ENCODE measurements at places on chromosomes 6 and 20.

DNA sequence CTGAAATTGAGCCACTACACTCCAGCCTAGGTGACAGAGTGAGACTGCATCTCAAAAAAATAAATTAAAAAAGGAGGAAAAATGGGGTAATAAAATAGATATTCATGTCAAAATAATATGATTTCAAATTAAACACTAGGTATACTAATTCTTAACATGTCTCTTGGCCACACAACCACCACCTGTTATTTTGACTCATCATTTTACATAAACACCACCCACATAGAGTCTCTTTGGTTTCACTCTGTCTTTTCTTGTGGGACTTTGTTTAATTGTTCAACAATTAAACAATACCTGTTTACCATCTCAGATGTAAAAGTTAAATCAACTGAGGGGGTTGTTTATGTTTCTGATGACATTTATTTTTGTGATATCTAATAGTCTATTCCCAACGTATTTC, 476.8 kb upstream of the ADGRB3 start:
- DNase-seq, result no peak

DNA sequence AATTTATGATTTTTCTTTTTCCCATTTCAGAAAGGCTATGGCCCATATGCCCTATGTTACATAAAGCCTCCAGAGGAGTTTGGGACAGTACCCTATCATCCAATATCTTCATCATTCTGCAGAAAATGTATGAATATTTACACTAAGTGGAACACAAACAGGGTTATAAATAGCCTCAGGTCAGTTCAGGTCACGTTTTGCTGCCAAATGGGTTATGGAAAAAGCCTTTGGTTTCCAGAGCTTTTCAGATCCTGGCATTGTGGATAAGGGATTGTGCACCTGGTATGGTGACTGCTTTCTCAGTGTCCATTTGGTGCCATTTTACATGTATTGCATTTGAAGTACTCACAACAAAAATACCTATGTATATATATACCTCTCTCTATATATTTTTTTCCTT, 29.4 kb downstream of the UTRN start:
- no peak for DNase-seq

GRCh38 chr6:45476341-45476740, 98.6 kb upstream of the SUPT3H start:
- DNase-seq, result no peak

DNA sequence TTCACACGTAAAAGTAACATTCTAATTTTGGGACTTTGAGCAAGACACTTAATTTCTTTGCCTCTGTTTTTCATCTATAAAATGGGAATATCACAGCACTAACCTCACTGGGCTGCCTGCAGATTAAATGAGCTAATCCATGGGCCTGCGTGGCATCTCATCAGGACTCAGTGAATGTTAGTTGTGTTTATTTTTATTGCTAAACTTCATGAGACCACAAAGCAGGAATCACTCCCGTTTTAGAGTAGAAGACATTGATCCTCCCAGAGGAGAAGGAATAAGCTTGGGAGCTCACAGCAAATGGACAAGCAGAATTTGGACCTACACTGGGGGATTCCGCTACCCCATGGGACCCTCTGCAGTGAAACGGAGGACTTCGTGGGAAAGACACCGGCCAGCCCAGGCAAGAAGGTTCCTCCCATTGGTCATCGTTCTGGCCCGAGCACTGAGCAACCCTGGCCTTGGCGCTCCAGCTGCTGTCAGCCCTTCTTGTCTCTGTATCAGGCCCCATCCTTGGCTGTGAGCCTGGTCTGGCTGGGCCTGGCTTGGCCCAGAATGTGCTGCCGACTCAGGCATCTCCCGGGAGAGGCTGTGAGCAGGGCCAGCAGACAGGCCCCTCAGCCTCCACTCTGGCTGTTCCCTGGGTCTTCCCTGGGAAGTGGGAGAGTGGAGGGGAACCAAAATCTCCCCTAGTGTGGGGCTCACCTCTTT, 79.8 kb downstream of the NFATC2 start:
- no peak for DNase-seq

GRCh38 chr6:35086636-35087360, 54.3 kb downstream of the TCP11 start:
- no peak for DNase-seq

DNA sequence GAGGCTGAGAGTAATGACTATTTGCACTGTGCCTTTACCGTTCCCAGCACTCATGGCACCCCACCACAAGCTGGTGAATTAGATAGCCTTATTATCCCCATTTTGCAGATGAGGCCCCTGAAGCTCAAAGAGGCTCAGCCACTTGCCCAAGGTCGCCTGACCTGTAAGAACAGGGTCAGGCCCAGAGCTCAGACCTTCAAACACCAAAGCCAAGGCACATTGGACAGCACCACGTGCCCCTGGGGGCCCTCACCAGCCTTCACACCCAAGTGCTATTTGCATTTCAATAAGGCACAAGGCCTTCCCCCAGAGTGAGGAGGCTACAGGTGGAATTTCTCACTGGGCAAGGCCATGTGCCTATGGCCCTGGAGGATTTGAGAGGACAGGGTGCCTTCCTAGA, 14.2 kb upstream of the C6orf132 start:
- no peak for DNase-seq

GRCh38 chr6:112851146-112851545, 504.0 kb downstream of the RFPL4B start:
- DNase-seq, result no peak

DNA sequence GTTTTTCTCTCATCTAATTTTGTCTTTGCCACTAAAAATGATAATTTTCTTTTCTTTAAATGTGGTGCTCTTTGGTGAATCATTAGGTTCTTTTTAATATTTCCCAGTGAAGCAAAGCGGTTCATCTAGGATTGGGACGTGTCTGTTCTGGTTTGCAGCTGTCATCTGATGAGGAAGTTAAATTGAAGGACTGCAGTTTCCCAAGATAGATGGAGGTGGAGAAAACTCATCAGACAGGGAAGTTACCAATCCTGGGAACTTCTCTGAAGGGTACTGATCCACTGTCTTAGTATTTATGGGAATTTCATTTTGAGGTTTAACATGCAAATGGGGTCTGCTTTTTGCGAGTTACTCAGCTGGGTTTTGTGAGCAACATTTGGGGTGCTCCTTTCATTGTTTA, 2.4 kb upstream of the AARS2 start:
- DNase-seq, result no peak

- no peak for DNase-seq
Measured at GRCh38 chr20:5935384-5935783, 14.9 kb downstream of the TRMT6 start.

DNA sequence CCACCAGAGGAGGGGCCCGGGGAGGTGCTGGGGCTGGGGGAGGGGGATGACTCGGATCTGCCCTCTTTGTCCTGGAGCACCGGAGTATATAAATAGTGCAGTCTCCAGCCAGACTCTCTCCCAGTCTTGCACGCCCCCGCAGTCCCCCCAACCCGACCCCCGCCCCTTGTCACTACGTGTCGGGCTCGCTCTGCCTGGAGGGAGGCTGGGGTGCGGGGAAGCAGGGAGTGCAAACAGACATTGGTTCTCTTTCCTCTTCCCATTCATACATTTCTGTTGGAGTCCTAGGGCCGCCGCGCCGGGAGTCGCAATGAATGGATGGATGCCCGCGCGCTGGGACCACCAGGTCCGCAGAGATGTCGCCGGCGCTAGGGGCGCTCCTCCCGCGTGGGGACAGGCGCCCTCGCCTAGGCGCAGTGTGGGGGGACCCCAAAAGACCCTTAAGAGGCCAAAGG, 179.3 kb downstream of the TBXT start:
- no peak for DNase-seq

DNA sequence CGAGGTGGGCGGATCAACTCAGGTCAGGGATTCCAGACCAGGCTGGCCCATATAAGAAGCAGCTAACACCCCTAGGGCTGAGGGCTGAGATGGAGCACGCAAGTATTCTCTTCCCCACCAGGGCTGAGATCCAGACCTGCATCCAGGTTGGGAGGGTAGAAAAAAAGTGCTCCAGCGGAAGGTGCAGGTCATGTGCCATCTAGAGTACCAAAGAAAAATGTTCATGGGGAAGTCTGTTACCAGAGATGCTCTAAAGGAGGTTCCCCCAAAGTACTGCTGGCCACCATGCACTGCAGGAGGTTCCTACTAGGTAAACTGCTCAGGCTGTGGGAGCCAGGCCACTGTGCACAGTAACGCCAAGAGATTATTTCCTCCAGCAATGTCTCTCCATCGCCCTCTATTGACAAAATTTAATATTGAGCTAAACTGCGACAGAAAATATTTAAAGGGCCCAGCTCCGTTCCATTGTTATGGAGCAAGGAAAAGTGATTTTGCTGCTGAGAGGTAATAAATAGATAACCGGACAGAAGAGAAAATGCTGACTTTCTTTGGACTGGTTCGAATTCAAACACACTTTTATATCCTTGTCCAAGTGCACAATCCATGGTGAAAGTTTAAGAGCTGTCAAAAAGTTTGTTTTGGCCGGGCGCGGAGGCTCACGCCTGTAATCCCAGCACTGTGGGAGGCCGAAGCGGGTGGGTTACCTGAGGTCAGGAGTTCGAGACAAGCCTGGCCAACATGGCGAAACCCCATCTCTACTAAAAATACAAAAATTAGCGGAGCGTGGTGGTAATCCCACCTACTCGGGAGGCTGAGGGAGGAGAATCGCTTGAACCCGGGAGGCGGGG, 159.9 kb downstream of the OR2B2 start:
- DNase-seq, result peak; percentile 48

DNA sequence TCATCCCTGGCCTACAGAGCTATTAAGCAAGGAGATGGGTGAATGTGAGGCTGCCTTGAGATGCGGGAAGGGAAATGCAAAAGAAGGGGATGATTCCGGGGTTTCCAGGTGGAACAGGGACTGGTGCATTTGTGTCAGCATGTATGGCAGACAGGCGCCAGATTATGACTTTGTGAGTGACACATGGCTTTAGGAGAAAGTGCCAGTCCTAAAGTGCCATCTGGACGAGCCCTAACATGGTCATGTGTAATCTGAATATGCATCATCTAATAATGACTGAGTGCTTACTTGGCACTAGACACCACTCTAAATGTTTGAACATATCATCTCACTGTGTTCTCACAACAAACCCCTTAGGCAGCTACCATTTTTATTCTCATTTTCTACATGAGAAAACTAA, 195.0 kb upstream of the TSHZ2 start:
- DNase-seq, result no peak

DNA sequence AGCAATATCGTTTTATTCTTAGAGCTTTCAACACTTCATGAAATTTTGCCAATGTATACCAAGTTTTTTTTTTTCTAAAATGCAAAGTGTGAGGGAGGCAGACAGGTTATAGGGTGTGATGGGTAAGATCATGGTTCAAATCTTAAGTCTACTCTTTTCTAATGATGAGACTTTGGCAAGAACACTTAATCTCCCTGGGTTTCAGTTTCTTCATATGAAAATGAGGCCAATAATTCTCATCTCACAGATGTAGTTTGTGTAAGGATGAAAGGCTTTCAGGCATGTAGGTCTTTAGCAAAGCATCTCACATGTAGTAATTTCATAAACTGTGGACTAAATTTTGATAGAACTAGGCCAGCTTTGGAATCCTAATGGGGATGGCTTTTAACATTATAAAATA, 457.1 kb downstream of the QKI start:
- no peak for DNase-seq

DNA sequence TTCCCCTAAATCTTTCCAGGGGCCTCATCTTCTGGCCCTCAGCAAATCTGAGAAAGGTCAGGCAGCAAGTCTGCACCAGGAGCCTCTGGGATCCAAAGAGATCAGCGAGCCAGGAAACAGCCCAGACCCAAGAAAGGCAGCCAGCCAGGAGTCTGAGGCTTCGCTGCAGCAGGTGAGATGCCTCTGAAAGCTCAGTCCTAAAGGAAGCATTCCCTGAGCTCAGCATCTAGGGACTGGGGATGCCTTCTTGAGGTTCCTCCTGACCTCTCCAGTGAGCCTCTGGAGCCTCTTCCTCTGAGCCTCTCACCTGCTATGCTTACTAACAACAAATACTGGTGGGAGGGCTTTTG, 118.8 kb upstream of the MAFB start:
- no peak for DNase-seq

DNA sequence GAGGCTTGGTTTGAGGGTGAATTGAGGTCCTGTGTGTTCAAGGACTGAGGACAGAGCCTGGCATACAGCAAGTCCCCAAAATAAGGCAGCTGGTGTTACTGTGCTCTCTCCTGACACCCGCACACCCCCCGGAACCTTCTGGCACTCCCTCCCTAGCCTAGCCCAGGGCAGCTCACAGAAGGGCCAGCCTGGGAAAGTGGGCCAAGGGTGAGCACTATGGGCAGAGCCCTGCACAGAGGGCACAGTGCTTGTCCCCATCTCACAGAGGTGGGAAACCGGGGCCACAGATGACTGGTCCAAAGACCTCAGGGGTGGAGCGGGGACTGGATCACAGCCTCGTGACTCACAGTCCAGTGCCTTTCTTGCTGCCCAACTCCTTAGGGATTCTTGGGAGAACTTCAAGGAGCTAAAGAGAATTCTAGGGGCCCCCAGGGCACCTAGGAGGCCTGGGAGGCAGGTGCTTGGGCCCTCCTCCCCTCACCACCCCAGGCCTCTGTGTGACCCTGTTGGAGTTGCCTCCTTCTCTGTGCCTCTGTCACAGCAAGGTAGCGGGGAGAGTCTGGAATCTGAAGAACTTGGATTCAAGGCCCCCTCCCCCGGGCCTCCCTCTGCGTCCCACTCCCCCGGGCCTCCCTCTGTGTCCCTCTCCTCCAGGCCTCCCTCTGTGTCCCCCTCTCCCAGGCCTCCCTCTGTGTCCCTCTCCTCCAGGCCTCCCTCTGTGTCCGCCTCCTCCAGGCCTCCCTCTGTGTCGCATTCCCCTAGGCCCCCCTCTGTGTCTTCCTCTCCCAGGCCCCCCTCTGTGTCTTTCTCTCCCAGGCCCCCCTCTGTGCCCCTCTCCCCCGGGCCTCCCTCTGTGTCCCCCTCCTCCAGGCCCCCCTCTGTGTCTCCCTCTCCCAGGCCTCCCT, 13.5 kb downstream of the DLGAP4 start:
- DNase-seq, result no peak

- no peak for DNase-seq
Measured at GRCh38 chr20:44302026-44302669, 8.9 kb downstream of the FITM2 start.

DNA sequence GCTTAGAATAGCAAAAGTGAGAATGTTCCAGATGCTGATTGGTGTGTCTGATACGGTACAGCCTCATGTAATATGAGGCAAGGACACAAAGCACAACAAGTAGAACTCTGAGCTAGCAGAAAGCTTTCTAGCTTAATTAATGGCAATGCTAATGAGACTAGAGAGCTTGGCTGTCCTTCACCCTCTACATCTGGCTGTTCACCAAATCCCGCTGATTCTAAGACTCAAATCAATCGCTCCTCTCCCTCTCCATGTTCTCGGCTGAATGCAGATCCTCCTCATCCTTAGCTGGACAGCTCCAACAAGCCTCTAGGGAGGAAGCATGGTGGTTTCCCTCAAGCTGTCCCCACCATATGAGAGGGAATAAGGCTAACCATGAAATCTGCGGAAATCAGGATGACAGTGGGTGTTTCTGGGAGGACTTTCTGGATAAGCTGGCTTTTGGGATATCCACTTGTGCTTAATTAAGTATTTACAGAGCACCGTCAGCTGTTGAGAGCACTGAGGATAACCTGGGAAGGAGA, 128.9 kb downstream of the FOXC1 start:
- no peak for DNase-seq

- no peak for DNase-seq
Measured at GRCh38 chr20:40148886-40149285, 540.1 kb downstream of the MAFB start.

Measured in activated T-cell treated with anti-CD3 and anti-CD28 coated beads, Interleukin-2, amount 50 U/mL, for 72 hours (primary cell).